Cortex of kidney (tissue), 1 donor: ENCODE measurements at places on chromosomes 13 and 19.
A peak's percentile ranks its signal among the peaks of the same experiment; 100 is the strongest.

DNA sequence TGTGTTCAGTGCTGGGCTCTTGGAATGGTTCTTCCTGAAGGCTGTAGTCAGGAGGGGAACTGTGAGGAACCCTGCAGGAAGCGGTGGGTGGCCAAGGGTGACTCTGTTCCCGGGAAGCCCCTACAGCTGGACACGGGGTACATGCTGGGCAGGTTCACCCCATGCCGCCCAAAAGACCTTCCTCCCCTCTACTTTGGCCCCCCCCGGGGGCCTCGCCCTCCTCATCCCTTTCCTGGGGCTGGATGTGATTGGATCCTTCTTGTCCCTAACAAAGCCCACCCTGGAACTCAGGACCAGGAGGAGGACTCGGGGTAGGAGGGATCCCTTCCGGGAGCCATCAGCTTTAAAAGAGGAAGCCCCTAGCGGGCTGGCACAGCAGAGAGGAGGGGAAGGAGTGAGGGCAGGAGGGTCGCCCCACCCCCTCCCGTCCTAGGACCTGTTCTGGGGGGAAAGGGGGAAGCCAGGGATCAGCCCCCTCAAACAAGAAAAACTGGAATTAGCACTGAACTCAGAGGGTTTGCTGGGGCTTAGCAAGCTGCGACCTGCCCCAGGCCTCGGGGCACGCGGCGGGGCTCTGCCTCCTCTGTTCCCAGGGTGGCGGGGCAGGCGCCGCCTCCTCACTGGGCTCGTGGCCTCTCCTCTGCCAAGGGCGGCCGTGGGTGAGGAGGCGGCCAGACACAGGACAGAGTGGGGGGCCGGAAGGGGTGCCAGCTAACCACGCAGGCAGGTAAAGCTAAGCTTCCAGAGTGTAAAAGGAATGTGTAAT lies 4.0 kb downstream of the CEBPA start:
- DNase-seq: no peak

DNA sequence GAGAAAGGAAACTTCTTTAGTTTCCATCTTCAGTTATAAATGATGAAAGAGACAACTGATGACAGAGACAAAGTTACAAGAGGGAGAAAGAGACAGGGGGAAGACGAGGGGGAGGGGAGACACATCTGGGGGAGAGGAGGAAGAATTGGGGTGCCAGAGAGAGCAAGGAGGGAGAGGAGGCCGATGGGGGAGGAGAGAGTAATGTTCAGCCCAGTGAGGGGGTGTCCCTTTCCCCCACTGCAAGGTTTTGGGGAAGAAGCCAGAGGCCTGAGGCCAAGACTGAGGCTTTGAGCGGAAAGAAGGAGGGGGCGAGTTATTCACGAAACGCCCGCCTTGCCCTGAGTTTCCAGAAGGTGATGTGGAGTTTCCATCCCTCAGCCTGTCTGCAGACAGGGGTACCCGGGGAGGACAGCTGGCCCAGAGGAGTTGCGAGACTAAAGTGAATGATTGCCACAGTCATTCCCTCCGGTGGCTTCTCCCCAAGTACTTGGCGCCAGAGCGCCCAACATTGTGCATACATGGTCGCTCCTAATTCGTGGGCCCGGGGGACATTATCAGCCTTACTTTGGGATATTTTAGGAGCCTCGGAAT lies 558 bp upstream of the PPAN start:
- DNase-seq: no peak

- no peak for DNase-seq
Measured at GRCh38 chr13:48838193-48838973, 137.3 kb upstream of the FNDC3A start.

GRCh38 chr13:106497079-106497478 lies 38.4 kb downstream of the EFNB2 start:
- DNase-seq: no peak

DNA sequence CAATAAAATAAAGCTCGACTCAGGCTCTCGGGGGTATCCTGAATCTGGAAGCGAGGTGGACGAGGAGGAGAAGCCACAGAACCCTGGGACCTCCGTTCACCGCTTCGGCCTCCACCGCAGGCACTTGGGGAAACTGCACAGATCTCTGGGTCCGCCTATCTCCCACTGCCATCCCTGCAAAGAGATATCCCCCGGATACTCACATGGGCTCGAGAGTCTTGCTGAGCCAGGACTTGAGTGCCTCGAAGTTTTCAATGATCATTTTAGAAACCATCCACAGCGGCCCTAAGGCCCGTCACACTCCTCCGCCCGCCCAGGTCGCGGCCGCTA lies 589 bp downstream of the RBM26 start:
- DNase-seq: no peak

- no peak for DNase-seq
Measured at GRCh38 chr19:50419022-50419579, 363 bp downstream of the SPIB start.

- no peak for DNase-seq
Measured at GRCh38 chr19:19774354-19775033, 41.6 kb upstream of the ZNF14 start.

DNA sequence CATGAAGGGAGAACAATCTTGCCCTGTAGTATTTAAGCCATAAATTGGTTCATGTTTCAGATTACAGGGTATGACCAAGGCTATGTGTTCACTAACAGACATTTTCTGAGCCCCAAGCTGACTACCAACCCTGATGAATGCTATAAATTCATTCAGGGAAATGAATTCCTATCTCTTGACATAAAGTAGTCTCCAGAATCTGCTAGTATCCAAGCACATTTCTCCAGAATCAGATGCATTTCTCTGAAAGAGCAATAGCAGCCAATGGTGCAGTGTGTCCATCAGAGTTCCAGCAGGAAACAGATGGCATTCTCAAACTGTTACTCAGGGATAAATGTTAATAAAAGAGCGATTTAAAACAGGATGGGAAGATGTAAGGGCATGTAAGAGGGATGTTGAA lies 226.4 kb downstream of the COG6 start:
- no peak for DNase-seq

DNA sequence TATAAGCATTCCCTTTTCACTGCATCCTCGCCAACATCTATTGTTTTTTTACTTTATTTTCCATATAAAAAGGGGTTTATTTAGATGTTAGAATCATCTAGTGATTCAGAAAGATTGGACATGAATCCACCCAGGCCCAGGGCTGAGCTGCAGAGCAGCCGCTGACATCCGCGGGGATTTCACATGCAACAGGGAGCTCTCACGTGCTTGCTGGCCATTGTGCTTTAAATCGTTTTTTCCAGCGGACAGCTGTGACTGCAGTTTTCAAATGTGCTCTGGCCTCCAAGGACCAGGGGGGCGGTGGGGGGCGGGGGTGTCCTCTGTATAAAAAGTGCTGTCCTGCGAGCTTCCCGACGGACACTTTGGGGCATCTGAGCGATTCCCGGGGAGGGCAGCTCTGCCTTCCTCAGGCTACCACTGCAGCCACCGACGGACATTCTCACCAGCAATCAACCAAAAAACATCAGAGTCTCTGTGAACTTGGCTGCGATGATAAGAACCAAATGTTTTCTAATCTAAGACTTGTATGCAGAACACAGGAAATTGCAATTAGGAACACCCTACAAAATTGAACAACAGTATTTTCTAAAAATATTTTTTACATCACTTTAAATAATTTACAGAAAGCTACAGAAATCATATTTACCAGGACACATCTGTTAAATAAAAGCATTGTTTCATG lies 12.6 kb downstream of the RB1 start:
- DNase-seq: no peak

DNA sequence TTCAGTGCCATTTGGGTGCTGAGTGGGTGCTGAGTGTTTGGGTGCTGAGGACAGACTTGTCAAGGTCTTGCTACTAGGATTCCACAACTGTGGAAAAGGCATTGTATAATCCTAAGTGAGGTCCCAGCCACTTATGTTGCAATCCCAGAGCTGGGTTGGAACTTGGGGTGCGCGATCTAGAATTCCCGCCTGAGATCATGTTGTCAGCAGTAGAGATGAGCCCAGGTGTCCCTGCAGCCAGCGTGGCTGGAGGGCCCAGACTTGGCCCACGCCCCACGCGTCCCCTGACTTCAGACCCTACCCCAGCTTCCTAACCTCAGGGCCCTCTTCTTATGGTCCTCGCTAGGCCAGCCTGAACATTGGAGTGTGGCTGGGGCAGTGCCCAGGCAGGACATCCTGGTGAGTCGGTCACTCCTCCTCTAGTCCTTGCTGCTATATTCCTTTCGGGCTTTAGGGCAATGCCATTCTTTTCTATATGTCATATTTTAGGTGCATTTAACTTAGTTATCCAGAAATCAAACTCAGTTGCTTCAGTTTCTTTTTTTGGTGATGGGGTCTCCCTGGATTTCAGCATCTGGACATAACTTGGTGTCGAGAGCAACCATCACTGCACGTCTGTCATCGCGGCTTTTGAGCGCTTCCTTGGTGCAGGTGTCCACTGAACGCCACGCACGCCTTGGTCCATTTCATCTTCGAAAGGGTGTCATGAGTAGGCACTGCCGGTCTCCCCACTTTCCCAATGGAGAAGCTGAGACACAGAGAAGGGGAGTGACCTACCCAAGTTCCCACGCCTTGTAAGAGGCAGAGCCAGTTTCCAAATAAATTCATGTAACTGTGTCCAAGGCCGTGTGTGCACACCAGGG lies 46.4 kb upstream of the F7 start:
- no peak for DNase-seq

GRCh38 chr19:38707512-38708114 lies 36.7 kb downstream of the CAPN12 start:
- no peak for DNase-seq

GRCh38 chr13:28718543-28719226 lies at the start of gene SLC46A3:
Gene SLC46A3, minus strand, starts transcription at chr13:28718970. Its CDS starts 972 bp downstream, at chr13:28717998.
- peak; percentile 71 for DNase-seq

DNA sequence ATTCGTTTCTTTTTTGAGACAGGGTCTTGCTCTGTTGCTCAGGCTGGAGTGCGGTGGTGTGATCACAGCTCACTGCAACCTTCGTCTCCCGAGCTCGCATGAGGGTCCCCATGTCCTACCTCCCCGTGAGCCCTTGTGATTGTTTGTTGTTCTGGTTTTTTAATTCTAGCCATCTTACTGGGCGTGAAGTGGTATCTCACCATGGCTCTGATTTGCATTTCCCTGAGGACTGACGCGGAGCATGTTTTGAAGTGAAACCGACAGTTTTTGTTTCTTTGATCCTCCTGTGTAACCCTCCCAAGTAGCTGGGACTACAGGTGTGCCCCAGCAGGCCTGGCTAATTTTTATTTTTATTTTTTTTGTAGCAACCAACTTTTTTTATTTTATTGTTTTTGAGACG lies 21.7 kb downstream of the GNG7 start:
- DNase-seq: no peak

DNA sequence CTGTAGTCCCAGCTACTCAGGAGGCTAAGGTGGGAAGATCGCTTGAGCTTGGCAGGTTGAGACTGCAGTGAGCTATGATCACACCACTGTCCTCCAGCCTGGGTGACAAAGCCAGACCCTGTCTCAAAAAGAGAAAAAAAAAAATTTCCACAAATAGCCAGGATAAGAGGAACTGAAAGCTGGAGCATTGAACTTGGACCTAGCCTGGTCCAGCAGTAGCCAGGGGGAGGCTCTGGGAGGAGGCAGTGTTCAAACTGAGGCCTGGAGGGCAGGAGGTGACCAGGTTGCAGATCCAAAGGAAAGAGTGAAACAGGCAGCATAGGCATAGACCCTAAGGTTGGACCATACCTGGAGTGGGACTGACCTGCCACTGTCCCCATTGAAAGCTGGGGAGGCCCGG lies 26.9 kb upstream of the PIK3R2 start:
- no peak for DNase-seq

DNA sequence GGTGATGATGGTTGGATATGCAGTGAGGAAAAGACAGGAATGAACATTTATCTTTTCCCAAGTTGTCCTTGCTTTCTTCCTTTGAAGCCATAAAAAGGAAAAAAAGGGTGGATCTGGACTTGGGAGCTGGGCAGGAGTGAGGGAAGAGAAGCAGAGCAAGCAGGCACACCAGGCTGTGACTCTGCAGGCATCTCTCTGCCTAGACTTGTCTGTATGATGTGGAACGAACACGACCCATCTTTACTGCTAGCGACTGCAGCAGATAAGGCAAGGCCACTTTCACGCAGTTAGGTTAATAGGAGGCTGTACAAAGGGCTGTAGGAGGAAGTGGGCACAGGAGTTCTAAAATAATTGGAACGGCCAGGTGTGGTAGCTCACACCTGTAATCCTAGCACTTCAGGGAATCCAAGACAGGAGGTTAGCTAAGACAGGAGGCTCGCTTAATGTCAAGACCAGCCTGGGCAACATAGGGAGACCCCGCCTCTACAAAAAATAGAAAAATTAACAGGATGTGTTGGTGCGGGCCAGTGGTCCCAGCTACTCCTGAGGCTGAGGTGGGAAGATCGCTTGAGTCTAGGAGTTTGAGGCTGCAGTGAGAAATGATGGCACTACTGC lies 961 bp upstream of the URI1 start:
- no peak for DNase-seq

DNA sequence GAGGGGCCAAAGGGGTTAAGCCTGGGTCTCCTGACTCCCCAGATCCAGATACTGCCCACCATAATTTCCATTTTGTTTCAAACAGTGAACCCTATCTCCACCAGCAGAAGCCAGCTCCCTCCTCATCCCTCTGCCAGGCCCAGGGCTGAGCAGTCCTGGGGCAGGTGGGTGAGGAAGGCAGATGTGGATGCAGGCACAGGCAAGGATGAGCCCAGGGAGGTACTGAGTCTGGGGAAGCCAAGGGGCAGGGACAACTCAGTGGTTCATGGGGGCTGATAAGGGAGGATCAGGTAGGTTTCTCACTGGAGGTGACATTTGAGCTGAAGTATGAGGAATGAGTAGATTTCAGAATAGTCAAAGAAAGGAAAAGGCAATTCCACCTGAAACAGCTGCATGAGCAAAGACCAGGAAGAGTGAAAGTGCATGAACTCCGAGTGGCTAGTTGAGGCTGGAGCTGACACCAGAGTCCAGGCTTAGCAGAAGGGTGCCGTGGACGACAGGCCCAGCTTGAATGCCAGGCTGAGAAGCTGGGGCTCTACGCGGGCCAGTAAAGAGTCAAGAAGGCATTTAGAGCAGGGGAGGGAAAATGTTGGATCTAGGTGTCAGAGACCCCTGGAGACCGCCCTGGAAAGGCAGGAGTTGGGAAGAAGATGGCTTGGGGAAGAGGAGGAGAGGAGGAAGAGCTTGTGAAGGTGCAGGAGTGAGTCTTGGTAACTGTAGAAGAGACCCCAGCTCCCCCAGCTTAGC lies 10.3 kb downstream of the CIC start:
- no peak for DNase-seq

DNA sequence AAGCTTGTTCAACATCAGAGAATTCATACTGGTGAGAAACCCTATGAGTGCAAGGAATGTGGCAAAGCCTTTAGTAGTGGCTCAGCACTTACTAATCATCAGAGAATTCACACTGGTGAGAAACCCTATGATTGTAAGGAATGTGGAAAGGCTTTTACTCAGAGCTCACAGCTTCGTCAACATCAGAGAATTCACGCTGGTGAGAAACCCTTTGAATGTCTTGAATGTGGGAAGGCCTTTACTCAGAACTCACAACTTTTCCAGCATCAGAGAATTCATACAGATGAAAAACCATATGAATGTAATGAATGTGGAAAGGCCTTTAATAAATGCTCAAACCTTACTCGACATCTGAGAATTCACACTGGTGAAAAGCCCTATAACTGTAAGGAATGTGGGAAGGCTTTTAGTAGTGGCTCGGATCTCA lies 25.2 kb downstream of the ZNF383 start:
- no peak for DNase-seq
